CD8-positive, alpha-beta T cell (primary cell): ENCODE measurements at places on chromosomes 5 and 9.

GRCh38 chr9:21564175-21564574 lies 82.1 kb upstream of the IFNE start:
- no peak for DNase-seq

DNA sequence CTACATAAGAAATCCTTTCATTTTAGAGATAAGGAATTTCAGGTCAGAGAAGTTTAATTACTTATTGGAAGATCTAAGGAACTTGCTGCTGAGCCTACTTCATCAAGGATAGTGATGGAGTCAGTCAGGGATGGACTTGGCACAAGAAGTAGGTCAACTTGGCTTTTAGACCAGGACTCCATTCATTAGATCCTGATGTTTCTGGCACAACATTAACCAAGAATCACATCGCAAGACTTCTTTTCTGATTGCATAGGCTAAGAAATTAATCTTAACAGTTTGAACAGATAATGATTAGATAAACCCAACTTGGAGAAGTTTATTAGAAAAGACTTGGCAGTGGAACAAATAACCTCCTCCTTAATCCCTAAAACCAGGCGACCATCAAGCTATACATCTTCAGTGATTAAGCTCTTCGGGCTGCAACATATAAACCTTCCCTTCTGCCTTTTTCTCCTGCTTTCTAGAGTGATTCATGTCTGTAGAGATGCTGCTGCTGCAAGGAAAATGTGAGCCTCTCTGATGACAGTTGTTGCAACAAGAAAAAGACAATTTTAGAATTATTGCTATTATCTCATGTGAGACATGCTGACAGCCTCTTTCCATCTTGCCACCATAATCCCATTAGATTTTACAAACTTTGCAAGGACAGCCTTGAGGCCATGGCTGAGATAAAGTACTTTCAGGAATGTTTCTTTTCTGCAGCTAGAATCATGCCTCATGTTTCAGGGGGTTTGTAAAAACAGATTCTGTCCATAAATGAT lies 207.9 kb upstream of the SLC27A6 start:
- DNase-seq, result no peak

- no peak for DNase-seq
These were observed 16.4 kb downstream of the NNT start for GRCh38 chr5:43619380-43619779.

GRCh38 chr5:40499518-40500273 lies 180.0 kb upstream of the PTGER4 start:
- no peak for DNase-seq

DNA sequence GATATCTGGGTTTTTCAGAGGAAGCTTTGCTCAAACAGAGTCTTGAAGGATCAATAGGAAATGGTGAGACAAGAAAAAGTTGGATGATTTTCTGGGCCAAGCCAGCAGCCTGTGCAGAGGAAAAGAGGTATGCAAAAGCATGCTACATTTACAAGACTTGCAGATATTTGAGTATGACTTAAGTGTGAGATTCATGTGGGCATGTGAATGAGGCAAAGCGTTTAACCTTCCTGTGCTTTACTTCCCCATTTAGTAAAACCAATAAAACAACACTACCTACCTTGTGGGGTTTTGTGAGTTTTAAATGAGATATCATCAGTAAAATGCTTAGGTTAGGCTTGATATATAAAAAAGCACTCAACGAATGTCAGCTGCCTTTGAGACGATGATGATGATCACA lies 58.1 kb downstream of the PIP5K1B start:
- DNase-seq, result no peak

GRCh38 chr5:76427206-76428140 lies 24.4 kb downstream of the IQGAP2 start:
- DNase-seq, result no peak

GRCh38 chr5:100838048-100838473 lies 65.0 kb downstream of the ST8SIA4 start:
- DNase-seq, result no peak

GRCh38 chr9:131606896-131607567 lies 61.7 kb downstream of the PRRT1B start:
- DNase-seq, result no peak

GRCh38 chr9:100589582-100589981 lies 11.7 kb downstream of the CAVIN4 start:
- DNase-seq, result no peak

- DNase-seq, result no peak
These were observed 4.7 kb downstream of the KLF9 start for GRCh38 chr9:70409800-70410199.

GRCh38 chr5:126462239-126463014 lies 39.2 kb downstream of the GRAMD2B start:
- DNase-seq, result no peak
